A549 treated with GW870086 at 1 μM for 4 hours (cell line): ENCODE measurements at places on chromosomes 2 and 18. TPM values are rescaled to one million over a fixed set of nuclear protein-coding genes. Genes with fewer than 3 reads are reported as not detected.

Gene BCL2L11
- total RNA-seq: 6.4 to 9.3 TPM (median 8.4 TPM) in 5 replicates

Gene AQP12A
- total RNA-seq: not detected in 5 replicates

Gene POTEI
- 0.07 TPM in 1 of 5 replicates, not detected in the others for total RNA-seq

Gene ATG9A
- total RNA-seq: 38.5 to 47.2 TPM (median 43.3 TPM) in 5 replicates

Gene C2orf74
- total RNA-seq: 16.0 to 19.5 TPM (median 16.4 TPM) in 5 replicates

Gene GNAL
- total RNA-seq: 5.1 to 8.0 TPM (median 6.4 TPM) in 5 replicates

Gene ELOA2
- not detected in 5 replicates for total RNA-seq

Gene NEU4
- total RNA-seq: 0.08 to 0.48 TPM (median 0.19 TPM) in 5 replicates

Gene C2orf15
- 0.25 to 0.71 TPM (median 0.47 TPM) in 5 replicates for total RNA-seq

Gene MALL
- total RNA-seq: 166 to 184 TPM (median 172 TPM) in 5 replicates

Gene LHCGR
- not detected in 5 replicates for total RNA-seq

Gene HMSD
- total RNA-seq: 0.71 TPM in 1 of 5 replicates, not detected in the others

Gene PARD3B
- total RNA-seq: 0.70 to 1.4 TPM (median 0.88 TPM) in 5 replicates

Gene MROH2A
- total RNA-seq: 0.09 to 0.21 TPM (median 0.12 TPM) in 3 of 5 replicates, not detected in the others

Gene DSC3
- total RNA-seq: 1.2 to 1.7 TPM (median 1.5 TPM) in 5 replicates

Gene LAMA3
- 33.0 to 51.4 TPM (median 48.7 TPM) in 5 replicates for total RNA-seq

Gene CD8B
- total RNA-seq: not detected in 5 replicates

Gene ARHGAP28
- 0.02 to 0.08 TPM (median 0.03 TPM) in 3 of 5 replicates, not detected in the others for total RNA-seq

Gene ABCG8
- total RNA-seq: not detected in 5 replicates

Gene SERPINB4
- 0.07 to 0.26 TPM (median 0.15 TPM) in 5 replicates for total RNA-seq

Gene CD8B2
- not detected in 5 replicates for total RNA-seq

Gene CDKL4
- total RNA-seq: 0.08 TPM in 1 of 5 replicates, not detected in the others

Gene DLX2
- total RNA-seq: 0.40 to 0.81 TPM (median 0.61 TPM) in 5 replicates

Gene CACNB4
- 0.03 to 0.37 TPM (median 0.22 TPM) in 5 replicates for total RNA-seq

Gene HOXD13
- total RNA-seq: 0.16 to 0.35 TPM (median 0.19 TPM) in 5 replicates

Gene TRPM8
- 0.03 to 0.49 TPM (median 0.28 TPM) in 5 replicates for total RNA-seq

Gene FAM161A
- 4.7 to 8.0 TPM (median 7.3 TPM) in 5 replicates for total RNA-seq

Gene CCDC150
- total RNA-seq: 4.8 to 5.5 TPM (median 5.0 TPM) in 5 replicates

Gene UGT1A3
- 0.07 TPM in 1 of 5 replicates, not detected in the others for total RNA-seq

Gene FAHD2A
- 26.0 to 31.3 TPM (median 28.4 TPM) in 5 replicates for total RNA-seq

Gene CCDC121
- total RNA-seq: 2.5 to 4.7 TPM (median 4.2 TPM) in 5 replicates

Gene APOB
- total RNA-seq: 0.02 to 0.23 TPM in 2 of 5 replicates, not detected in the others

Gene TRIM43
- 0.13 TPM in 1 of 5 replicates, not detected in the others for total RNA-seq

Gene MYL1
- not detected in 5 replicates for total RNA-seq

Gene OSBPL1A
- 11.9 to 14.8 TPM (median 13.2 TPM) in 5 replicates for total RNA-seq

Gene NEURL3
- total RNA-seq: 0.41 to 1.4 TPM (median 0.87 TPM) in 5 replicates
